NCI-H446 treated with DMSO at 0.1 percent for 48 hours (cell line): ENCODE measurements at places on chromosomes 4 and X.

GRCh38 chr4:74166135-74166534, 8.2 kb downstream of the MTHFD2L start:
- DNase-seq, result no peak

GRCh38 chr4:69816236-69816635, 43.7 kb downstream of the SULT1E1 start:
- DNase-seq, result no peak

GRCh38 chr4:106618956-106619355, 250.4 kb upstream of the GIMD1 start:
- DNase-seq, result no peak

DNA sequence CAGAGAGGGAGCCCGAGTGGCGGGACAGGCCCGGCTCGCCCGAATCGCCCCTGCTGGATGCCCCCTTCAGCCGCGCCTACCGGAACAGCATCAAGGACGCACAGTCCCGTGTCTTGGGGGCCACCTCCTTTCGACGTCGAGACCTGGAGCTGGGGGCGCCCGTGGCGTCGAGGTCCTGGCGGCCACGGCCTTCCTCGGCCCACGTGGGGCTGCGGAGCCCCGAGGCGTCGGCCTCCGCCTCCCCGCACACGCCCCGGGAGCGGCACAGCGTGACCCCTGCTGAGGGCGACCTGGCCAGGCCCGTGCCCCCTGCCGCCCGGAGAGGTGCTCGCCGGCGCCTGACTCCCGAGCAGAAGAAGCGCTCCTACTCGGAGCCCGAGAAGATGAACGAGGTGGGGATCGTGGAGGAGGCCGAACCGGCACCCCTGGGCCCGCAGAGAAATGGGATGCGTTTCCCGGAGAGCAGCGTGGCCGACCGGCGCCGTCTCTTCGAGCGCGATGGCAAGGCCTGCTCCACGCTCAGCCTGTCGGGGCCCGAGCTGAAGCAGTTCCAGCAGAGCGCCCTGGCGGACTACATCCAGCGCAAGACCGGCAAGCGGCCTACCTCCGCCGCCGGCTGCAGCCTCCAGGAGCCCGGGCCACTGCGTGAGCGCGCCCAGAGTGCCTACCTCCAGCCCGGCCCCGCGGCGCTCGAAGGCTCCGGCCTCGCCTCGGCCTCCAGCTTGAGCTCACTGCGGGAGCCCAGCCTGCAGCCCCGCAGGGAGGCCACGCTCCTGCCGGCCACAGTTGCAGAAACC, 156.9 kb downstream of the SOWAHB start:
- DNase-seq, result no peak

DNA sequence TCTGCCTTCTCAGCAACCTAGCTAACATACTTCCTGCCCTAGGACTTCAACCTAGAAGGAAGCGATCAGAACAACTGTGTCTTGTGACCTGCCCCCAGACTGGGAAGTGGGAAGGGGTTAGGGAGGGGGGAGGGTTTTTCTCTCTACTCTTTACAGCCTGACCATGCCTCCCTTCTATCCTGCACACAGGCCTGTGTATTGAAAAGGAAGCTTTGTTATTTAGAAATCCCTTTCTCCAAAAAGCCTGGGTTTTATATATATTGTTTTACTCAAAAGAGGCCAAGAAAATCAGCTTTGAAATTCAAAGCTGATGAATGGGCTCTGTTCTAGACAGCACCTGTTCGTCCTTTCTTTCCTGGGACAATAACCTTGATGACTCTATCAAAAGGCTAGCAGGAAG, 35.2 kb upstream of the SMS start:
- no peak for DNase-seq

DNA sequence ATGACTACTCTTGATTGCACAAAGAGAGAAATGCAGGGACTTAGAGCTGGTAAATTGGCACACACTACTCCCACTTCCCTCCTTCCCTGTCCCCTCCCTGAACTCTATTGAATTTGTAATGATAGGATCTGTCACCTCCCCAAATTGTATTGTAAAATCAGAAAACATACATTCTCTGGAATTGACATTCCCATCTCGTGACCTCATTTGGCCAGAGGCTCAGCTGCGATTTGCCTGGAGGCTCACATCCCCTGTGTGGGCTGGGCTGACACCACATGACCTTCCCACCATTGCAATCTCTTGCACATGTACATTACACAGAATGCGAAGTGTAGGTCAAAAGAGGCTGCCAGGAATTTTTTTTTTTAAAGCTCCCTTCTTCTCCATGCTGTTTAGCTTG, 172.1 kb downstream of the MID1IP1 start:
- no peak for DNase-seq
